ENCODE measurements at places on chromosomes 1 and 21.

DNA sequence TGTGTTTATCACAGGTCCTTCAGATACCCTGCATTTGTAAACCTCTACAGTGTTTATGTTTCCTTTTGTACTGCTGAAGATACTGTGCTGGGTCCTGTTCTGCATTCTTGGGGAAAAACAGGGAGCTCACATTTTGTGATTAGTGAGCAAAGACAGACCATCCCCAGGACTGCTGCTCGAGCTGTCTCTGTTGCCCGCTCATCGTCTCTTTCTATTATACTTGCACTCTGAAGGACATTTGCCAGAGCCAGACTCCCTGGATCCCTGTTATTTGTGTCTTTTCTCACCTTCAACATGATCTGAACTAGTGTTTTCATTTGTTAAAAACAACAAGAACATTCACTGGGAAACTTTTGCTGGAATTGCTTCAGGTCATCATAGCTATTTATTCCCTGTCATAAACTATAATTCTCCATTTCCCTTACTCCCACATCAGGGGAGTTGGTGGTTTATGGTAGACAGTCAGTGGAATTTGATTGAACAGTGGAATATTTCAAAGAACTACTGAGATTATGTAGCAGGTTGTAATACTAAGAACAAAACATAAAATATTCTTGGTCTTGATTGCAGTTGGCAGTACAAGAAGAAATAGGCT, 53.0 kb downstream of the PRRX1 start:
- no peak for DNase-seq

DNA sequence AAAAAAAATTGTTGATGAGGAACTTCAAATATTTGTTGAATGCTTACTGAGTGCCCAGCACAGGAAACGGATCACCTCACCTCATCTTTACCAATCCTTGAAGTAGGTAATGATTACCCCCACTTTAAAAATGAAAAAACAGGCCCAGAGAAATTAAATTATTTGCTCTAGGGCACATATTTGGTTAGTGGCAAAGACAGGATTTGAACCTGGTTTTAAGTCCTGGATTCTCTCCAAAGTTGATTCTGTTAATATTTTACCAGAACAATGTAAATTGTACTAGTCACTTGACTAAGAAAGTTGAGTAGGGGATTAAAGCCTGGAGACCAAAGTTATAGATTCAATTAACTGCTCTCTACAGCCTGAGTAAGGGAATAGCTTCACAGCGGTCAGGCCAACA, 97.9 kb downstream of the GIPC2 start:
- no peak for DNase-seq

DNA sequence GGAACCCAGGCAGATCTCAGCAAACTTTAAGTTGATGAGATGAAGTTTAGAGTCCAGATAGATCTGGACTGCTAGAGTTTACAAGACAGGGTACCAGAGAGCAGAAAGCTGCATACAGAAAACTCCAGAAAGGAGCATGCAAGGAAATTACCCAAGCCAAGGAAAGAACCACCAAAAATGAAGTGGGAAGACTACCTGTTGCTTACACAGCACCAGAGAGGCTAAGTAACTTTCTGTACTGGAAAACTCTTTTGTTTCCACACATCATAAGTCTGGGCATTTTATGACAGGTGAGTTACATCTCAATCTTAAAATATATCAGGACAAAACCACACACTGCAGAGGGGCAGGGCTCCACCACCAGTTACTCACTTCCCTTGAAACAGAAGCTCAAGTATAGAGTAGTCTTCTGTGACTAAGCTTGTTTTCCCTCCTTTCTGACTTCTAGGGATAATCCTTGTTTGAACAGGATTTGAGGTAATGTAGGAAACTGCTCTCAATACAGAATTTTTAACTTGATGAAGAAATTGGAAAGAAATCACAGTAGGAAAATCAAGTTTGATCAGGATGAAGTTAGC, 17.4 kb upstream of the GJA9 start:
- DNase-seq, result no peak

DNA sequence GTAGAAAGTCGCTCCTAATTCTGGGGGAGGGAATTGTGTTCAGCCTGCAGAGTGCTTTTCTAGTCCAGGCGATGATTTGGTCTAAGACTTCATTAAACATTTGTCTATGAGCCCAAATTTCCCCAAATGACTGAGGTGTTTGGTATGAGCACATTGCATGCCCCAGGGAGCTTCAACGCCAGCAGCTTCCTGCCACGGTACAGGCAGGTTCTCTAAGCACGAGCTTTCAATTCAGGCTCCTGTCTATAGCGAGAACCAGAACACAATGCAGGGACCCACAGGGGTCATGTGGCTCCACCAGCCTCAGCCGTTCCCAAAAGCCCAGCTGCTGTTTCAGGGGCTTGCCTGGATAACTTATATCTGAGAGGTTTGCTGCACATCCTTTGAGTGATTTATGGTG, 34.1 kb upstream of the H6PD start:
- no peak for DNase-seq

GRCh38 chr1:51000651-51001050, 30.6 kb downstream of the CDKN2C start:
- no peak for DNase-seq

DNA sequence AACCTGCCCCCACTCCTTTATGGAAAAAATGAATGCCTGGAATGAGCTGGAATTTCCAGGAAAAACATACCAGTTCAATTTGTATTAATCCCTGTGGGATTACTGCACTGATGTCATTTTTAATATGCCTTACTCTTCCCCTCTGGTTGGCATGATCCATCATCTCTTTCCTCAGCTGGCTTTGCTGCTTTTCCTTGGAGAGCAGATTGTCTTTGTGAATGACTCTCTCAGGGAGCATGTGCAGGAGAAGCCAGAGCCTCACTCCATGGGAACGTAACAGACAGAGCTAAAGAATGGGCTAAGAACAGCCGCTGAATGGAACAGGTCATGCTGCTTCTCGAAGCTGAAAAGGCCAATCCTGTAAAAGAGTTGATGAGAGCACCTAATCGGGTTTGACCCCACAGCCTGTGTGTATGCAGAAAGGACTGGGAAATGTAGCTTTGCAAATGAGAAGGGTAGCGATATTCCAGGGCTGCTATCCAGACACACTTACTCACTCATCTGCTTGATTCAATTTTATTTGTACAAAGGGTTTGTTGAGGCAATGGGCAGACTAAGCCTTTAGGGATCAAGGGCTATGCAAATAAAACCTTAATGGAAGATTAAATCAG, 20.7 kb downstream of the PHC2 start:
- DNase-seq, result no peak

DNA sequence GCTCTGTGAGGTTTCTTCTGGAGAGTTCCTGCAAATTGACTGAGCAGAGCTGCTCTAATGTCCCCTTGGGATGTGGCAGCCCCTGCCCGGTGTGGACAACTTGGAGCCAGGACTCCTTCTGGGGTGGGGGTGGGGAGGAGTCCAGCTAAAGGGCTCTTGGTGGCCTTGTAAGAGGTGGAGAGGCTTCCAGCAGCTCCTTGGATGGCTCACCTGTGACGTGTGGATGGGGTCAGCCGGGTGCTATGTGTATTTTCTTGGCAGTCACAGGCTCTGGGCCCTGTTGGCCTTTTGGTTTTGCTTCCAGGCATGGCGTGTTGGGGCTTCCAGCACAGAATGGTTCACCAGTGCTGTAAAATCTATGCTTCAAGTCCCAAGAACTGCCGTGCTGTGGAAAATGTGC, 38.2 kb downstream of the TRAPPC10 start:
- no peak for DNase-seq

DNA sequence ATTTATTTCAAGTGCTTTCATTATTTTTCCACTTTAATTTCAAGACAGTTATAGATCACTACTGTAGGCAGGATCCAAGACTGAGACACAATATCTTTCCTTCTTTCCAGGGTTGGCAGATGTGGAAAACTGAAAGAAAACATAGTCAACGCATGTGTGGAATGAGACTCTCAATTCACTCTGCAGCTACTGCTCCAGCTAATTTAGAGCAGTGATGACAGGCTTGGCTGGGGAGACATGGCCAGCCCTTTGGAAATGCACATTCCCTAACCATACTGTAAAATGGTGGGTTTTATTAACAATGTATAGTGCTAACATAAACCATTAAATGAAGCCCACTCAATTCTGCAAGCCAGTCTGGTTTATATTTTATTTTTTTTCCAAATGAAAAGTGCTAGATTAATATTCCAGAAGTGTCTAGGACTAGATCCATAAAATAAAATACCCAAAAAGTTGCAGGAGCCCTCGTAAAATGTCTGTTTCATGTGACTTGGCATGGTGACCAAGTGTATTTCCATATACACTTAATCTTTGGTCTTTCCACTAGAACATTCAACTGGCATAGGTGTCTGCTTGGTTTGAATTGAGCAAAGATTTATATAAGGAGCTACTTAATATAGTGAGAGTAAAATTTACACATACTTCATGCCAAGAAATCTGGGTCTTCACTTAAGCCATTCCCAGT, 32.9 kb downstream of the COL11A1 start:
- no peak for DNase-seq
